Fibroblast of skin of left quadriceps (primary cell): ENCODE measurements at places on chromosomes 16 and 17.

DNA sequence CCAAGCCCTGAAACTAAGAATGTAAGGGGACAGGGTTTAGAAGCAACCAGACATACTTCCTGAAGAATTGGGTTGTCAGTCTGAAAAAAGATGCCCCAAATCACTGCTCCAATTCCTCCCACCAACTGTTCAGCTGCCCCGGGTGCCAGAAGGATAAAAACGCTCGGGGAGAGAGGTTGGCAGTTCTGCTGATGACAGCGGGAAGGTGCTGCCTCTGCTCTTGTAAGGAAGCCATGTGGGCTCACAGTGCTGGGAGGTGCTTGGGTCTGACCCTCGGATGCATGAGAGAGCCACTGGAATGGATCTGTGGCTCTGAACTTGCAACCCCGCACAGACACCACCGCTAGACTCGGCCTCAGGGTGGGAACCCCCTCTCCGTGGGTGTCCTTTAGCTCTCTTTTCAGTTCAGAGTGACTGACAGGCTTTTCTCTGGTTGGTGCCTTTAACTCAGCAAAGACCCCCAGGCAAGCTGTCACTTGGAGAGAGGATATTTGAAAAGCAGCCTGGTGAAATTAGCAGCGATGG, 364.8 kb upstream of the RBFOX1 start:
- no peak for DNase-seq

DNA sequence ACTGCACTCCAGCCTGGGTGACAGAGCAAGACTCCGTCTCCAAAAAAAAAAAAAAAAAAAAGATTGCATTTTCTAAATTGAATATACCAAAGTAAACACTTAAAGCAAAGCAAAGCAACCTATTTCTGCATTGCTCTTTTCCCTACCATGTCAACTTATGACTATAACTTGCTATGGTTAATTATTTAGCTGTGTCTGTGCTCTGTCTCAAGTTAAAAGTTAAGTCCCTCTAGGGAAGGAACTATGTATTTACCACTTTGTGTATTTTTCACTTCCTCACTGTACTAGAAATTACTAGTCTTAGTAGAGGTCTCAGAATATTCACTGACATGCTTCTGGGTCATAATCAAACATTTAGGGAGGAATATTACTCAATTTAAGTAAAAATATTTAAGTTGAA, 711.7 kb upstream of the SOX9 start:
- no peak for DNase-seq

DNA sequence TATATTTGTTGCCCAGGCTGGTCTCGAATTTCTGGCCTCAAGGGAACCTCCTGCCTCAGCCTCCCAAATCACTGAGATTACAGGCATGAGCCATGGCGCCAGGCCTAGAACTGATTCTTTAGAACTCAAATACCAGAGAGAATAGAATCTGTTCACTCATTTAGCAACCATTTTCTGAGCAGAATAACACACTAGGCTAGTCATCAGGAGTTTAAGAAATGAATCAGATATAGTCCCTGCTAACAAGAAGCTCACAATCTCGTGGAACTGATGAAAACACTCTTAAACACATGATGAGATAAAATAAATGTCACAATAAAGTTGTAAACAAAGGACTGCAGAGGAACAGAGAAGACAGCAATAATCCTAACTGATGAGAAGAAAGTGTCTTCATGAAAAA, 55.8 kb upstream of the ADCY9 start:
- DNase-seq = peak; percentile 34

GRCh38 chr17:80124351-80124981, 22.5 kb downstream of the EIF4A3 start:
- DNase-seq = no peak

DNA sequence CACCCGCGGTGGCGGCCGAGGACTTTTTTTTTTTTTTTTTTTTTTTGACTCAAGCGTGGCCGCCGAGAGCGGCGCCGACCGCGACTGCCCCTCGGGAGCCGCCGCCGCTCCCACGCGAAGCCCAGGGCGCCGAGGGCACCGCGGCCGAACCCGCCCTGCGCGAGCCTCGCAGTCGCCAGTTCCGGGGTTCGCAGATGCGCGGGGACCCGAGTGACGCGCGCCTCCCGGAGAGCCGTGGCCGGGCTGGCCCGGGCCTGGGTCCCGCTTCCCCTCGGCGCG, 1.1 kb downstream of the METRNL start:
- DNase-seq = no peak

- no peak for DNase-seq
Observed at GRCh38 chr16:10865991-10866966, 10.7 kb upstream of the CIITA start.

GRCh38 chr17:29615492-29616299, 7.0 kb downstream of the CORO6 start:
- peak; percentile 62 for DNase-seq

GRCh38 chr17:34319039-34319483, at the start of gene CCL8:
TSS of gene CCL8 (plus strand) at chr17:34319435. CDS start at chr17:34319502, 67 bp downstream.
- no peak for DNase-seq

GRCh38 chr17:48335858-48336500, 94.0 kb downstream of the SKAP1 start:
- DNase-seq = peak; percentile 60

DNA sequence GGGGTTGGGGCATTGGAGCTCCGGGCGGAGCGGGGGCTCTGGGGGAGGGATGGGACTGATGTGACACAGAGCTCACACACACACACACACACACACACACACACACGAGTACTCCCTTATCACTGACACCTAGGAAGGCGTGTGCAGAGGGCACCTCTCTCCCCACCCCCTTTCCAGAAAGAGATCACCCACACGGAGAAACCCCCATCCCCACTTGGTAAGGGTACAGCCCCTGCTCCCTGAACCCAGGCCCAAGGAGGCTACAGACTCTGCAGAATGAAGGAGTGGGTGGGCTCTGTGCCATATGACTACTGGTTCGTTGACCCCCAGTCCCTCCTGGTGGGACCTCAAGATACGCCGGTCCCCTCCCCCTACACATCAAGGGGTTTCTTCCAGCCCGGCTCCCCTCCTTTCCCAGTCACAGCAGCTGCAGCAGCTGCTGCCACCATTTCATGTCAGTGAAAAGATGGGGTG, 8.7 kb upstream of the ARHGAP23 start:
- DNase-seq = no peak

DNA sequence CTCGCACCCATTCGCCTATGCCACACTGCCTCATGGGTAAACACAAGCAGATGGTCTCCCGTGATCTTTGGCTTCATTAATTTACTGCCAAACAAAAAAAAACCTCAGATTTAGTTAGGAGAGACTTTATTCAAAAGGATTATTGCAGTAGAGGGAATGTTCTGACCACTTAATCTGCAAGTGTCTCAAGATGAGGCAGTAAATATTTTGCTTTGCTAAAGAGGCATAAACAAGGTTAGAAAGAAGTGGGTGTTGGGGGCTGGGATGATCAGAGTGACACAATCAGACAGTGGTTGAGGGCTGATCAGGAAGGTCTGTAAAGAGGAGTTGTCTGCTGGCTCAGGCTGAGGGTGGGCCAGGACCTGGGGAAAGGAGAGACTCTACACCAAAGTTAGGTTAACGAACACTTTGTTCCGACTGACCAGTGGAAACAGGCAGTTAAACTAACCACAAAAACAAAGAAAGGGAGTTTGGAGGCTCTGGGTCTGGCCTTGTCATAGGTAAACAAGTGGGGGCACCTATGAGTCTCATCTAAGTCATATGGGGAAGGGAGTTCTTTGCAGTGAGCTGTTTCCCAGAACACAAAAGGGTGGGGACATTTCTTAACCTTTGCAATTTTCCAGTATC, 28.5 kb downstream of the HSD17B2 start:
- DNase-seq = no peak

DNA sequence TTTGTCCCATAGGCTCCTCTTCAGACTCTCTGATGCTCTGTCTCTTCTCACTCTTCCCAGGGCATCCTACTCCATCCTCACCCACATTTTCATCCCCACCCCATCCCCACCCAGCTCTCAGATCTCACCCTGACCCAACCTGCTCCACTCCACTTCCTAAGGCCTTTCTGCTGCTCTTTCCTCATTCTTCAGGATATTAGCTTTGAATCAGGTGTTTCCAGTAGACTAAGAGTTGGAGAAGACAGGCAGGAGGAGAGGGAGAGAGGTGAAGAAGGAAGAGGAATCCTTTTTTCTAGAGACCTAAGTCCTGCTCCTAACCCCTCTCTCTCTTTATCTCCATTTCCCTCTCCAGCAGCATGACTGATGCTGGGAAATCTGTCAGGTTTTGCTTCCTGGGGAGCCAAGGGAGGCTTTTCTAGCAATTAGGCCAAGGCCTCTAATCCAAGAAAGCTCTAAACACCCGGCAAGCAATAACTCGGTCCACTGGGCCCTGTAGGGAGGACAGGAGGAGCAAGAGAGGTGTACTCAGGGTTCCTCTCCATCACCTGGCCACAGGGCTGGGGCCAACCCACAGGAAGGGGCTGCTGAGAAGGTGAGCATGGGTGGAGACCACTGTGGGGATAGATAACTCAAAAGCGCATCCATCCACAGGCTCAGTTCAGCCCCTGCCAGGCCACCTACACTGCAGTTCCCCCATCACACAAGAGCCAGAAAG, 133.3 kb downstream of the TMEM132E start:
- no peak for DNase-seq

- DNase-seq = no peak
Observed at GRCh38 chr16:1690810-1691209, 12.7 kb downstream of the JPT2 start.

DNA sequence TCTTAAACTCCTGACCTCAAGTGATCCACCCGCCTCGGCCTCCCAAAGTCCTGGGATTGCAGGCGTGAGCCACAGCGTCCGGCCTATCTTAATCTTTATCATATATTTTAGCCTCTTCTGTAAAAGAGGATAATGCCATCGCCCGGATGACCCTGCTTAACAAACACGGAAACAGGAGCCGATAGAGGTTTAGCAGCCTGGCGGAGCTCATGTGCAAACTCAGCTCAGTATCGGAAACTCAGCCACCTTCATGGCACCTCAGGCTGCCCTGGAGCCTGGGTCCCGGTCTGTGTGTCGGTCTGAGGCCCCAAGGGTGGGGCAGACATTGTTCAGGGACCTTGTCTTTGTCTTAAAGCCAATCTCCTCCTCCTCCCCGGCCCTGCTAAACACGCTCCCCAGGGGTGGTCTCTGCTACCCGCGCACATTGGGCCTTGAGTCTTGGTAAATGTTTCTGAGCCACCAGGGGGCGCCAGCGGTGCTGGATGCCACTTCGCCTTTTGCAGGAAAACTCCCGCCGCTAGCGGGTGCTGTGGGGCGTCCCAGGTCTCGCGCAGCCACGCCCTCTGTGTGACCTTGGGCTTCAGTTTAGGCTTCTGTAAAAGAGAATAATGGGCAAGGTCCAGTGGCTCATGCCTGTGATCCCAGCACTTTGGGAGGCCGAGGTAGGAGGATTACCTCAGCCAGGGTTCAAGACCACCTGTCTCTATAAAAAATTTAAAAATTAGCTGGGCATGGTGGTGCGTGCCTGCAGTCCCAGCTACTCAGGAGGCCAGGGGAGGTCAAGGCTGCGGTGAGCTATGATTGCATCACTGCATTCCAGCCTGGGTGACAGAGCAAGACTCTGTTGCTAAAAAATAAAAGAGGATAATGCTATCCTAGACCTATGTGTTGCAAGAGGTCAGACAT, 2.7 kb downstream of the CETP start:
- peak; percentile 33 for DNase-seq

DNA sequence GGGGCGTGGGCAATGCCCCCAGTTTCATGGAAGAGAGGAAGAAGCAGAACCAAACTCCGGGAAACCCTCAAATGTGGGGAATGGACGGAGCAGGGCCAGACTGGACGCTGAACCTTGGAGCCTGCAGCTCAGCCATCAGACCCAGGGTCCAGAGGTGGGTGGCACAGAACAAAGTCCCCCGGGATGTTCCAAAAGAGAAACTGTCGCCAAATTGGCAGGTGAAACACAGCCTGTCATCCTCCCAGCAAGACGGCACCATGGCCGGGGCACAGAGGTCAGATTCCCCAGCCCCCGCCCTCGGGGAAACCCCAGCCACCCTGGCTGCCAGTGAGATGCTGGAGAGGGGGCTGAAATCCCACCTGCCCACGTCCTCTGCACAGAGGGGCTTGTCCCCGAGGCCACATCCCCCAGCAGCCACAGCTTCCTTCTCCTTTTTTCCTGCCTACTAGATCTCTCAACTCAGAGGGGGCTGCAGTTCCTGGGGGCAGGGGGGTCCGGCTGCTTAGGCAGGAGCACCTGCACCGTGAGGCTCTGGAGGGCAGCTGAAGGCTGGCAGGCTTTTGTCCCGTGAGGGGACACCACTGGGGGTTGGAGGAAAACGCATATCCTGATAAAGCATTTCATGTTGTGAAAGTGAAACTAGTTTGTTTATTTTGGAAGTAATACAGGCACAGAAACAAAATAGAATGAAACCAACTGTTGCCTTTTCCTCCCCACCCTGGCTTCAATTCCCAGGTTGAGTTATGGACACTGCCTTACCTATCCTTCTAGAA, 1.2 kb upstream of the SECTM1 start:
- DNase-seq = no peak

DNA sequence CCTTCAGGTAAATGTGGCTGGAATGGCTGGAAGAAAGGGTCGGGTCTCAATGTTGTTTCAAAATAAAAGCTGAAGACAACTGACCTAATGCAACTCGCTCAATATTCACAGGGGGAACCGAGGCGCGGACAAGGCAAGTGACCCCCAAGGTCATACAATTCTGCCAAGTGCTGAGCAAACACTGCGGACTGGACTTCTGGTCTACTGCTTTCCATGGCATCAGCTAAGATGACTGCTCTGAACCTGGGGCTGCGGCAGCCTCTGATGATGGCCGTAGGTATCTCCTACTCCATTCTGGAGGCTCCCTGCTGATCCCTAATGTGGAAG, 21.9 kb downstream of the CA4 start:
- no peak for DNase-seq

DNA sequence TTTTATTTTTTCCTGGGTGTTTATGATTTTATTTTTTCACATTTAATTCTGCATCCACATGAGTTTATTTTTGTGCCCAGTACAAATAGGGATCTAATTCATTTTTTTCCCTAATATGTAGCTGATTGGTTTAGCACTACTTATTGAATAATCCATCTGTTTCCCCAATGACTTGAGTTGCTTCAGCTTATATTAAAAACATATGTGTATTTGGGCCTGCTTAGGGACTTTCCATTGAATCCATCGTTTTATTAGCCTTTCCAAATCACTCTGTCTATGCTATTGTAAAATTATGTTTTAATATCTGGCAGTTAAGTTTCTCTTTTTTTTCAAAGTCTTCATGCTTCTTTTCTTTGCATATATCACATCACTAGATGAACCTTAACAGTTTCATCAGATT, 42.2 kb downstream of the WWP2 start:
- DNase-seq = no peak

DNA sequence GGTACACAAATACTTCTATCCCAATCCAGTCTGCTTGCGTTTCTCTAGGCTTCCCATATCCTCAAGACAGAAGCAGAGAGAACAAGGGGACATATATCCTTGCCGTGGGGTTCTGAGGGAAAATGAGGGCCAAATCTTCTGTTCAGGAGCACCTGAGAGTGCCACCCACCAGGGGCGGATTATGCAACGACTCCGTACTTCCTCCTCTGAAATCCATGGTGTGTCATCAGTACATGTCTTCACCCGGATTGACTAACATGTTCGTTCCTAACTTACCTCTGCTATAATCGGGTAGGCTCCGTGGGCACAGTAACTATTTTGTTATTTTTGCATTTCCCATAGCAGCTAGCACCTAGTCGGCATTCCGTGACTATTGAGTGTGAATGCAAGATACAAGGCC, 7.8 kb upstream of the ZNF200 start:
- no peak for DNase-seq

GRCh38 chr16:29858149-29858849, 4.7 kb downstream of the CDIPT start:
- DNase-seq = no peak
